ENCODE measurements at places on chromosomes 7 and 10.

- peak; percentile 9 for DNase-seq
Measured at GRCh38 chr7:36896956-36897590, 172.8 kb upstream of the AOAH start.

- no peak for DNase-seq
Measured at GRCh38 chr10:118080817-118081216, 34.1 kb upstream of the RAB11FIP2 start.

DNA sequence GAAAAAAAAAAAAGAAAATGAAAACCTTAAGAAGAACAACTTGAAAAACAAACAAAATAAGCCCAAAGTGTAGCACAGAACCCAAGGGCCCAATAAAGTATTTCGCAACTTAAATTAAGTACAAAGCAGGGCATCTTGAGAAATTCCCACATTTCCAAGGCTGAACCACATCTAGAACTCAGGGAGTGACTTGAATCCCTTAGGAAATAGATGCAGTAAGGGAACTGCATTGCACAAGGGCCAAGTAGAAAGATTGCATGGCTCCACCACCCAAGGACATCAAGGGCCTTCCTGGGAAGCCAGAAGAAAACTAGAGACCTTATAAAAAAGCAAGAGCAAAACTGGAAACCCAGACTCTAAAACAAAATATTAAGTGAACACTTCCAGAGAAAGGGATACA is 352.7 kb downstream of the CXCL12 start:
- DNase-seq, result no peak

DNA sequence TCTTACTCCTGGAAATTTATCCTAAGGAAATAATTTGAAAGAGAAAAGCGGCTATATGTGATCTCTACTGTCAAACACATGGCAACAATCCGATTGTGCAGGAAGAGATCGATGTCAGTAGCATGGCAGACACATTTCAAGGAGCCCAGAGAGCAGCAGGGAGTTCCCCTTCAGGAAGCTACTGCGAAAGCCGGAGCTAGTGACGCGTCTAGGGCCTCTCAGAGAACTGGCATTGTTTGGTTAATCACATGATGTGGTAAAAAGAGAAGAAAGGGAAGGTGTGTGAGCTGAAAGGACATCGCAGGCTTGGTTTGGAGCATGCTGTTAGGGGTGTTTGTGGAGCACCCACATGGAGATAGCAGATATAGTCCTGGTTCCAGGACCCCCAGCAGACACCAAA is 74.9 kb downstream of the BEND7 start:
- no peak for DNase-seq

GRCh38 chr7:43405948-43406347 is 177.0 kb upstream of the STK17A start:
- no peak for DNase-seq

- DNase-seq, result no peak
Measured at GRCh38 chr10:132319853-132320653, 11.9 kb upstream of the LRRC27 start.

DNA sequence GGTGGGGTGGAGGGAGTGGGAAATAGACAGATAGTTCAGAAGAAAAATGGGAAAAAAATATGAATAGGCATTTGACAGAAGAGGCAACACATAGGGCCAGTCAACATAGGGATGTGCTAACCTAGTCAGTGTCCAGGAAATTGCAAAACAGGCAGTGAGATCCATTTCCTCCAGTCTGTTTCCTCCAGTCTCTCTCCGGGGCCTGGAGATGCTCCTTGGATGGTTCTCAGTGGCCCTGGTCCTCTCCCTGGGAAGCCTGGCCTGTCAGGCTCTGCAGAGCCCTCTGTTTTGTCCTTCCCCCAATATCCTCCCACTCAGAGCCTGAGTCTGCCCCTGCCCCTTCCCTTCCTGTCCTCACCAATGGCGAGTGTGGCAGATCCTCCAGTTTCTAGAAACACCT is 52.6 kb downstream of the SYPL1 start:
- no peak for DNase-seq

DNA sequence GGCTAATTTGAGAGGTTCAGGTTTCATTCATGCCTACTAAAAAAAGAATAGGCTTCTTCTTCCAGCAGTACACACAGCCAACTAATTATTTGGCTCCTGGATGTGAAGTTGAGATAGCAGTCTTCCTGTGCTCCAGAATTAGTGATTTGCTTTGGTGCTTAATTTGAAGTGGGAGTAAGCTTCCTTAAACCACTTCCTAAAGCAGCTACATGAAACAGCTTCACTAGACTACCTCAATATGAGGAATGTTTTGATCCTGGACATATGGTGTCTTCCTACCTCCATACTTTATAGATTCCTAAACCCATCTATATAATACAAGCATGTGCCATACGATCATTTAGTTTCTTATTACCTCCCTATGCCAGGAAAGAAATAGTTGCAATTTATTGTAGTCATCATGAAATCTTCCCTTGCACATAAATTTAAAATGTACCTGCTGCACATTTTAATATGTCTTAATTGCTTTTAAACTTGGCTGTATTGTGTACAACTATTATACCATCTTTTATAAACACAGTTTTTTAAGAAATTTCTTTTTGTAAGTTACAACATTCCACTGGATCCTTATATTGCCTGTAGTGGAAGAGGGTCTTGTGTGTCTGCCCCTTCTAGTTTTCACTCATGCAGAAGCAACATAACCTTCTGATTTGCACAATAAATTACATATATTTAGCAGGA is 8.6 kb downstream of the VIM start:
- DNase-seq, result no peak

- no peak for DNase-seq
Measured at GRCh38 chr10:20634839-20635238, 262.3 kb downstream of the NEBL start.

GRCh38 chr7:128209229-128210035 is 31.6 kb upstream of the LEP start:
- DNase-seq, result peak; percentile 85

- DNase-seq, result no peak
Measured at GRCh38 chr10:82883603-82884002, 1008.6 kb downstream of the NRG3 start.

- DNase-seq, result no peak
Measured at GRCh38 chr10:13062803-13063202, 37.2 kb upstream of the OPTN start.

DNA sequence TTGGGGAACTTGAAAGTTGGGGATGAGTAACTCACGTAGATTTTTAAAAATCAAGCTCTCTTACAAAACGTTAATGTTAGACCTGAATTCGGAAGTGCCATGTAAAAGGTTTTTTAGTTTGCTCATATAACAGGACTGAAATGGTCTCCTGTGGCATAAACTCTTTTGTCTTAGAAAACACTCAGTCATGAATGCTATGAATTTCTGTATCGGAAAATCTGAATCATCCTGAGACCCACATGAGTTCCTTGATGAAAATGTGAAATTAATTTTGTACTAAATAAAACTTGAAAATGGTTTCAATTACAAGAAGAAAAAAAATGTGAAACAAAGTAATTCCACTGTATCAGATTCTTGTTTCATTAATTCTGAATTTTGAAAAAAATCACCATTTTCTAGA is 134.8 kb upstream of the BMPER start:
- DNase-seq, result no peak

DNA sequence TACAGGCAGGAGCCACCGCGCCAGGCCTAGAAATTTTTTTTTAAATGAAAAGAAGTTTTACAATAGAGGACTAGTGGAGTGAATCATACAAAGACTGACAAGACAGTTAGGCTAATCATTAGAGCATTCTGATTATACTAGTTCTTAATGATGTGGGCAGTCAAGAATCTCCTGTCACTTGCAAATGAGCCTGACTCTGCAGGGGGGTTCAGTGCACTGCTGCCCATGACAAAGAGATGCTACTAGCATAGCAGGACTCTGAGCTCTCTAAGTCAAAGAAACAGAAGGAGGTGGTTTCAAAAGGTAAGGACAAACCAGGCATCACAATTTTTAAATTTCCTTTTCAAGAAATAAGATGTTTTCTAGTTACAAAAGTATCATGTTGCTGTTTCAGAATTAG is 59.0 kb downstream of the CCDC6 start:
- DNase-seq, result peak; percentile 93

GRCh38 chr10:121822180-121822579 is 105.7 kb downstream of the ATE1 start:
- DNase-seq, result no peak

- DNase-seq, result no peak
Measured at GRCh38 chr10:55212051-55212450, 411.0 kb upstream of the PCDH15 start.

DNA sequence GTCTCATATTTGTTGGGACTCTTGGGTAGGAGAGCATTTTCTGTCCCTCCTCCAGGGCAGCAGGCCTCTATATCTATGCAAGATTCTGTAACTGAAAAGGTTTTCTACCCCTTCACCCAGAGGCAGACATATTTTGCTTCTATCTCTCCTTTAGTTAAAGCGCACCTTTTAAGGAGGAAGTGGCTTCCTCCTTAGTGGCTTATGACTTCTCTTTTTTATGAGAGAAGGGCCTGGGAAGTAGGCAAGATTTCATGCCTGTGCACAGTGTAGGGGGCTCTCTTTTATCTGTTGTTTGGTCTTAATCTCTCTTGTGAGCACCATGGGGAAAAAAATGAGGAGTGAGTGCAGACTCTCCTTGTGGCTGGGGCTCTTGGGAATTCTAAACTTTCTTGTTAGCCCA is 122.1 kb downstream of the LRMDA start:
- DNase-seq, result no peak

GRCh38 chr10:48792687-48793096 is 108.0 kb downstream of the WDFY4 start:
- no peak for DNase-seq

- DNase-seq, result no peak
Measured at GRCh38 chr10:116103668-116104067, 169.3 kb downstream of the GFRA1 start.

DNA sequence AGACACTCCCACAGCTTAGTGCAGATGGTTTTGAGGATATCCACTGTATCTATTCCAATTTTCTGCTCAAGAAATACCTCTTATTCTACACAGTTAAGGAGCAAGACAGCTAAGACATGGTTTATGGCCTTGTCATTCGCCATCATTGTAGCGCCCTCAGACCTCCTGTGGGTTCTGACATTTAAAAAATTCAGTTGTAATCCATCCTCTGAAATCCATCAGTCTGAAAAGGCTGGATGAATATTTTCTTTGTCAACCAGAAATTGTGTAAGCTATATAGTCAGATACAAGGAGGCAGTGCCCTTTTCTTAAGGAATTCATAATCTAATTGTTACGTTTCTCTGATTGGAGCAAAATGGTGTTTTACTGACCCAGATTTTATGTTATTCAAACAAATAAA is 353.6 kb downstream of the GALNT17 start:
- no peak for DNase-seq

DNA sequence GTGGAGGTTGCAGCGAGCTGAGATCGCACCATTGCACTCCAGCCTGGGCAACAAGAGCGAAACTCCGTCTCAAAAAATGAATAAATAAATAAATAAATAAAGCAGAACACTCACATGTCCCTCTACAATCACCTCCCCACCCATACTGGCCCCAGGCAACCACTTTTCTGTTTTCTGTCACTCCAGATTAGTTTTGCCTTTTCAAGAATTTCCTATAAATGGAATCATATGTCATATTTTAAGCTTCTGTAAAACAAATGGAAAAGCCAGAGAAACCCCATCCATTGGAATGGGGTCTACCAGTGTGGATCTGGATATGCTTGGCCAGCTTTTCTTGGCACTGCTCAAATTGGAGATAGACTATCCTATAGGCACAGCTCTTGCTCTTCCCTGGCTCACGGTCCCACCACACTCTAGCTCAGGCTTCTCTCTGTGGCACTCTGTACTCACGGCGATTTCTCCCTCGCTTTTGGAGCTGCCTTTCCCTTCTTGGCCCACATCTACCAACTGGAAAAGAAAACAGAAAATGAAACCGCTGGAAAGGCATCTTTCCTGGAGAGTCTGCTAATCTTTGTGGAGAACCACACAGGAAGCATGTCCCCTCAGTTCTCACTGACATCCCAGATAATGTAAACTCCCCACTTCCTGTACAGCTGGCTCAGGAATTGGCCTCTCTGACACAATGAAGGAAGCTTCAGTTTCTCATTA is 210.1 kb downstream of the JCAD start:
- DNase-seq, result no peak

DNA sequence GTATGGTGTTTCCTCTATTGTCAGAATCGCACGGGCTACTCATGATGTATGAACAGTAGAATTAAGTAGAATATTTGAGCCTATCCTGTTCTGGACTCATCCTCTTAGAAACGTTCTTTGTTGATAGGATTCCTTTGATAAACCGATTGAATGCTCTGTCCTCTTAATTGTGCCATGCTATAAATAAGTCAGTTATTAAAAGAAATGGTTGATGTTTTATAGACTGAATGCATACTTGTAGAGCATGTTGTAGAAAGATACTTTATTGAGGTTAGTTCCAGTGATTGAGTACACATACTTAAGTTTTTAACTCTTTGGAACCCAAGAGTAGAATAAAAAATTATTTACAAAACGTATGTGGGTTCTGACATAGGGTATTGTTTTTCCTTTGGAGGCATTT is 54.9 kb upstream of the HBP1 start:
- no peak for DNase-seq

- no peak for DNase-seq
Measured at GRCh38 chr7:92674379-92674778, 84.2 kb upstream of the FAM133B start.

DNA sequence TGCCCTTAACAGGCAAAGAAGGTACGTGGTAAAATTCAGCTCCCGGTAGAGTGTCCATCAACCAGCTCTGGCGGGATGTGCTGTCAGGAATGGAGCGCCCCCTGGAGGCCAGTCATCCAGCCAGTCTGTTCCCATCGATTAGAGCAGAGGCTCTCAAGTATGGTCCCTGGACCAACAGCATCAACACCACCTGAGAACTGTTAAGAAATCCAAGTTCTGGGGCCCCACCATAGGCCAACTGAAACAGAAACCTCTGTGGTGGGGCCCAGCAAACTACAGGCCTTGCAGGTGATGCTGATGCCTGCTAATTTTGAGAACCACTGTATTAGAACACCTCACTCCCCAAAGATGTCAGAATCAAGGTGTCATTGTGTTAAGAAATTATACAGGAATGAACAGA is 109.2 kb downstream of the DPY19L1 start:
- peak; percentile 81 for DNase-seq

DNA sequence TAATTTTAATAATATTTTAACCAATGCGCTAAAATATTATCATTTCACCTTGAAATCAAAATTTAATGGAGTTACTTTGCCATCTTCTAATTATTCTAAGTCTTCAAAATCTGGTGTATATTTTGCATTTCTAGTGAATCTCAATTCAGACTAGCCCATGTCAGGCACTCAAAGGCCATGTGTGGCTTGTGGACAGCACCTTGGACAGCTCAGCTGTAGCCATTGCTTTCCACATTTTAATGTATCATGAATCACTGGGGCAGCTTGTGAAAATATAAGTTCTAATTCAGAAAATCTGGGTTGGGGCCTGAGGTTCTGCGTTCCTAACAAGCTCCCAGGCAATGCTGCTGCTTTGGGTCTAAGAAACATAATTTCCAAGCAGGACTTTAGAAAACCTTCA is 57.2 kb downstream of the MGAM2 start:
- no peak for DNase-seq

- DNase-seq, result no peak
Measured at GRCh38 chr10:2836921-2837662, 230.3 kb upstream of the PFKP start.

Measured in mesendoderm (in vitro differentiated cells).